Foreskin melanocyte (primary cell): ENCODE measurements at places on chromosomes 5 and 9.

GRCh38 chr9:129109537-129109903 lies 1.1 kb downstream of the CRAT start:
- no peak for DNase-seq

GRCh38 chr9:68721666-68722330 lies 16.8 kb downstream of the PIP5K1B start:
- DNase-seq, result no peak

- DNase-seq, result no peak
These were observed 125.4 kb downstream of the ADAMTS6 start for GRCh38 chr5:65356274-65356673.

DNA sequence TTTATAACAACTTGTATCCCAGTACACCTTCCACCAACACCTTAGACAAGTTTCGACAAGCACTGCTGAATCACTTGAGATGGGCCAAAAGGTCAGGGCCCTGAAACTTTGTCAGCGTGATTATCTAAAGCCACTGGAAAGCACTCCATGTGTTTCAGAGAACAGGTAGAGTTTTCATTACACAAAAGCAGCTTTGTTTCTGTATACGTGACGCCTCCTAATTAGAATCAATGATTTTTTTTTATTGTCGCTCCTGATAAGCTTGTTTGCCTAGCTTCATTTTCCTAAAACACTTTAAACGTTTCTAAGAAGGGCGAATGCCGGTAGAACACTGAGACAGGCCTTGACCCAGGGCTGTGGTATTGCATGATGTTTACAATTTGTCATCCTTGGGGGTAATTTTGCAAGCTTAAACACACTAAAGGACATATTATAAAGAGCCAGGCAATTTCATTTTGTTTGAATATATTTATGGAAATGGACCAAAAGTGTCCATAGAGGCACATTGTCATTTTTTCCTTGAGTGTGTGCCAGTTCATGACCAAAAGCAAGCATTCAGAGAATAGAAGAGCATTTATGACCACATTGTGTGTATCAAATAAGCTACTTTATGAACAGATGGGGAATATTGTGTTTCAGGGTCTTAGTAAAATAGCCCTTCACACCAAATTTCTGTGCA lies 193.6 kb downstream of the GLIS3 start:
- no peak for DNase-seq

GRCh38 chr5:68330574-68330973 lies 115.0 kb downstream of the PIK3R1 start:
- no peak for DNase-seq

GRCh38 chr5:158320178-158320674 lies 461.3 kb upstream of the CLINT1 start:
- no peak for DNase-seq

DNA sequence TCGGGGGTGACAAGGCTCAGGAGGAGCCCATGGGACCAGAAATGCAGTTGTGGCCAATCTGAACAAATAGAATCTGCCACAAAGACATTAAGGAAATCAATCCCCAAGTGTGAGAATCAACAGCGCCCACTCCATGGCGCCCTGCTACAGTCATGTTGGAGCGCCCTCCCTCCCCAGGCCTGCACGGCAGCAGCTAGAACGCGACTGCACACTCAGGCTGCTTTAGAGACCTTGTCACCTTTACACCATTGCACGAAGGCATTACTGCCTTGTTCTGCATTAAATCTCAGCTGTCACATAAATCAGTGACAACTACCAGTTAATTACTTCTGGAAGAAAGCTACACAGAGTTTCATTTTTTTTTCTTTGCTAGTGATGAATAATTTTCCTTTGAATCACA lies 98.7 kb upstream of the SPIN1 start:
- DNase-seq, result no peak

DNA sequence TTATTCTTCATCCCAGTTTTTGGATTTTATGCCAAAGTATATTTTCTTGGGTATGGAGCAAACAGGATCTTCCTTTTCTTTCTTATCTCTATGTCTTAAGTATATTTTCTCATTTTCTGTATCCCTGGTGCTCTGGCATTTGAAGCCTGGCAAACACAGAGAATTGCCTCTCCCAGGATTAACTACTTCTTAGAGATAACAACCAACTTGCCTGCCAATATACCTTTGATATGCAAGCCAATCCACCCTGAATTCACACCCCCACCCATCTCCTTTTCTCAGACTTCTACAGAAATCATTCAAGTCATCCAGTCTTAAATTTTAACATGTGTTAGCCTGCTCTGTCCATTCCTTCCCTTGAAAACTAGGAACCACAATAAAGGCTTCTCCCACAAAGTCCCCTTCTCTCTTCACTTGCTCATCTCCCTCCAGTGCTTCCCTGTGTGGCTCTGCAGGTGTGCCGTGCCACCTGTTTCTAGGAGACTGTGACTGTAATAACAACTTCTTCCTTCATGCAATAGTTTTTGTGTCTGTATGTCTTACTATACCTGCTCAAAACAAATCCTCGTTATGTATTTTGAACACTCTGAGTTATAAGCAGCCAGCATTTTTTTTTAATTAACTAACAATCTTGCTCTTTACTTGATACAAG lies 649.7 kb upstream of the RIOK2 start:
- no peak for DNase-seq

DNA sequence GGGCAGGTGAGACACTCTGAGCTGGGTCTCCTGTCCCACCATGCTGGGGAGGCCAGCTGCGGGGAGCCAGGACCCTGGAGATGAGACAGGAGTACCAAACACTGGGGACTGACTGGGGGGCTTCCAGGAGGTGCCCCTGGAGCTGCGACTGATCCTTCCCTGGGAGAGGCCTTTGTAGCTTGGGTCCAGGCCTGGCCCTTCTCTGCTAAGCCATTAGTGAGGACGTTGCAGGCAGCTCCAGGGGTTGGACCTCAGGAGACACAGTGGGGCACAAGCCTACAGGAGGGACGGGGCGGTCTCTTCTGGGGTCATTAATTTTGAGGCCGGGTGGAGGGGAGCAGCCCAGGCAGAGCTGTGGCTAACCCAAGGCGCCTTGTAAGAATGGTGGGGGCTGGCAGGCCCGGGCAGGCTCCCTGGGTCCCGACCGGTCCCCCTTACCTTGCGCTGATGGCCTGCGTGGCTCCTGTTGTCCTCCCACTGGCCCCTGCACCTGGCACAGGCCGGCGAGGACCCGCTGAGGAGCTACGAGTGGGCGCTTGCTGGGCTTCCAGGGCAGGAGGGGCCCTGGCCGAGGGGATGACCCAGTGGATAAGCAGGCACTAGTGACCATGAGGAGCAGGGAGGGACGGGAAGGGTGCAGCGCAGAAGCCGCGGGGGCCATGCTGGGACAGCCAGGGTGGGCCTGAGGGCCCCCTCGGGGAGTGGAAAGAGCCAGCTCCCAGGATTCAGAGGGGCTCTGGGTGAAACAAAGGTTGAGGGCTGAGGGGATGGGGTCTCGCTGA lies 5.1 kb downstream of the MRPS2 start:
- no peak for DNase-seq

DNA sequence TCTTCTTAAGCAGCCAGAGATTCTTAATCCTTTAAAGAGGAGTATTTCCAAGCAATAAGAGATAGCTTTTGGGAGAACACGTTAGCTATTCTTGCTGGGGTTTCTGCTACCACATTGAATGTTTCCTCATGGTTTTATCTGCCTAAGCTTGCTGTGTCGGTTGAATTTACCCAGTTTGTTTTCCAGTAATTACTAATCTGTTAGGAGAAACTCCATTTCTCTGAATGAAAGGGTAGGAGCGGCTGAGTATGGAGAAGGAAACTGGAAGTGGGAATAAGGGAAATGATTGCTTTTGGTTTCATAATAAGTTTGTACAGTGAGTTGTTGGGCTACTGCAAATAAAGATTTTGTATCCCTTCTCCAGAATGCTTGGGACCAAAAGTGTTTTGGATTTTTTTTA lies 1.2 kb downstream of the JAK2 start:
- DNase-seq, result no peak

GRCh38 chr5:133509742-133510079 lies 102.6 kb downstream of the FSTL4 start:
- no peak for DNase-seq
